Uterus (tissue), 4 donors: ENCODE measurements at places on chromosomes 1 and 21.

DNA sequence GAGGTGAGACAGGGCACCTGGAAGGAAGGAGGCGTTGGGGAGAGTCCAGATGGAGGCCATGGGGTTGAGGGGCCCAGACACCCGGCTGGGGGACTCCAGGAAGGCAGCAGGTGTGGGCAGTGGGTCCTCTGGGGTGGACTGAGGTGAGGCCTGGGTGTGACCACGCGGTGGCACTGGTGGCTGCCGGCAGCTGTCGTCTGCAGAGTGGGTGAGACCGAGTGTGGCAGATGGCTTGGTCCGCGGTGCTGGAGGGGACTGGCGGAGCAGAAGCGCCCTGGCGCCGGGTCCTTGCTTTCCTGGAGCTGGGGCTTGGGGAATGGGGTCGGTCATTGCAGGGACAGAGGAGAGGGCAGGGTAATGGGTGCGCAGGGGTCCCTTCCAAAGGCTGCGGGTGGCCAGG lies 12.5 kb downstream of the AGRN start:
- no peaks in the 10 kb centered on the region for H3K4me1 ChIP-seq
- no peak overlapping the region for H3K4me3 ChIP-seq
- no peaks in the 10 kb centered on the region for H3K36me3 ChIP-seq
- H3K27me3 ChIP-seq: peaks cover 8% of the 10 kb centered on the region
- no peak for DNase-seq

GRCh38 chr1:230923176-230923575 lies 54.9 kb upstream of the C1orf198 start:
- H3K4me1 ChIP-seq: no peaks in the 10 kb centered on the region
- no peaks in the 10 kb centered on the region for H3K36me3 ChIP-seq
- no peak overlapping the region for H3K4me3 ChIP-seq
- no peak overlapping the region for H3K27ac ChIP-seq
- no peak for DNase-seq

DNA sequence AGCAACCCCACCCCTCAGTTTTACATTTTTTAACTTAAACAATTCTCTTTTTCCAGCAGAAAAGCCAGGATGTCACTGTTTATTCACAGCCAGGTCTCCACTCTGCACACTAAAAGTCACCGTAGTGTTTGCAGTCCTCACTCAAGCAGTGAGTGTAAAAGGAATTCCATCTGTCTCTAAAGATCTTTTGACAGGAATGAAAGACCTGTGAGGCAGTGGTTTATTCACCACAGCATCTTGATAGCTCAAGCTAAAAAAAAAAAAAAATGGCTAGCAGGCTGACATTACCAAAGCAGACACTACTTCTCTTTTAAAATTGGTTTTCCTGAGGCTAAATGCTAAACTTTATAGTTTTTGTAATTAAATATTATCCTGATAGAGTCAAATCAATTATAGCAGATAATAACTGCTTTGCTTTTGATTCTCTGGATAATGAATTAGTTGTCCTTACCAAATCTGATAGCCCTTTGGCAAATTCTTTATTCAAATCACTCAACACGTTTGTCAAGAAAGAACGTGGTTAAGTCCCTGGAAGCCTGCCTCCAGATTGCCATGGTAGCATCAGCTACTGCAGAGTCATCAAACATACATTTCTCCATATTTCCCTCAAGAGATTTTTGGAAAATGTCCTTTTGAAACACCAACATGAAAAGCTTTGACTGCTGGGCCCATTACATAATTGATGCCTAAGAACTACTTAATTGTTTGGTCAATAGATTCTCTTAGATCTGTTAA lies 22.2 kb upstream of the SLC5A9 start:
- no peak overlapping the region for H3K4me3 ChIP-seq
- no peaks in the 10 kb centered on the region for H3K27me3 ChIP-seq
- H3K27ac ChIP-seq: no peak overlapping the region
- no peak for DNase-seq
- no peaks in the 10 kb centered on the region for H3K4me1 ChIP-seq

DNA sequence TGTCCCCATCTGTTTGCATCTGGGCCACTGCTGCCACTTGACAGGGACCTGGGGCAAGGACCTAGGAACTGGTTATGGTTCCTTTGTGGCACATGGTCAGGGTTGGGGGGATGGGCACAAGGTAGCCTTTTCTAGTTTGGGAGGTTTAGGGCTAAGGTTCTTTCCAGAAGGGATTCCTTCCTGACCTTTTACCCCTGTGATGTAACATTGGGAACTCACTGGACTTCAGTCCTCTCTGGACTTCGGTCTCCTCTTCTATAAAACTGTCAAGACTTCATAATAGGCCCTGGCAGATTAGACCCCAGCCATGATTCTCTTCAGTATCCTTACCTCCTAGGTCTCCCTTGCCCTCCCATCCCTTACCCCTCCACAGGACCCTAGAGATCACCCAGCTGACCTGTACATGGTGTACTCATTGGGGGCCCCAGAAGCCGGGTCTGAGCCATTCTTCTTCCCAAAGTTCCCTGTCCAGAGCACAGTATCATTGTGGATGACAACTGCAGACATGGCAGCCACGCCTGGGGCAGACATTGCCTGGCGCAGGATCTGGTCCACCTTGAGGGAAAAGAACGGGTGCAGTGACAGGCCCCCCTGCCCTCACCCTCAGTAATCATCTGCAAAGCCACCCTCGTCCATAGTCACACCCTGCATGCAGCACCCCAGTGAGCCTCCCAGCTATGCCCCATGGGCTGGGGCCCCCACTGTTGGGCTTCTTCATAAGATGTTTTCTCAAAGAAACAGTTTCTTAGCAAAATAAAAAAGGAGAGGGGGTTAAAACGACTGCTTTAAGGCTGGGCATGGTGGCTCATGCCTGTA lies 12.9 kb downstream of the LACTBL1 start:
- no peaks in the 10 kb centered on the region for H3K27me3 ChIP-seq
- no peak for DNase-seq
- H3K4me3 ChIP-seq: no peak overlapping the region
- no peak overlapping the region for H3K27ac ChIP-seq
- no peaks in the 10 kb centered on the region for H3K36me3 ChIP-seq

- no peaks in the 10 kb centered on the region for H3K36me3 ChIP-seq
- H3K4me3 ChIP-seq: no peak overlapping the region
- no peaks in the 10 kb centered on the region for H3K4me1 ChIP-seq
Measured at GRCh38 chr21:42062236-42063022, 8.7 kb upstream of the UMODL1 start.

GRCh38 chr1:27868556-27868931 lies 3.8 kb upstream of the THEMIS2 start:
- no peaks in the 10 kb centered on the region for H3K27me3 ChIP-seq
- no peak overlapping the region for H3K27ac ChIP-seq
- H3K4me1 ChIP-seq: no peaks in the 10 kb centered on the region
- no peaks in the 10 kb centered on the region for H3K36me3 ChIP-seq
- no peak for DNase-seq

- H3K4me3 ChIP-seq: no peak overlapping the region
- no peak overlapping the region for H3K27ac ChIP-seq
- no peaks in the 10 kb centered on the region for H3K36me3 ChIP-seq
Measured at GRCh38 chr1:35215346-35215745, 22.4 kb upstream of the SFPQ start.

GRCh38 chr21:35509001-35509704 lies 460.1 kb upstream of the RUNX1 start:
- H3K4me3 ChIP-seq: no peak overlapping the region
- no peak overlapping the region for H3K27ac ChIP-seq
- no peaks in the 10 kb centered on the region for H3K4me1 ChIP-seq
- H3K27me3 ChIP-seq: no peaks in the 10 kb centered on the region
- DNase-seq: no peak

GRCh38 chr1:111369645-111370044 lies 57.9 kb downstream of the OVGP1 start:
- H3K4me1 ChIP-seq: no peaks in the 10 kb centered on the region
- H3K4me3 ChIP-seq: no peak overlapping the region
- no peak for DNase-seq

GRCh38 chr1:39205781-39206464 lies 1.4 kb downstream of the MACF1 start:
- no peaks in the 10 kb centered on the region for H3K36me3 ChIP-seq
- H3K4me1 ChIP-seq: no peaks in the 10 kb centered on the region
- H3K27ac ChIP-seq: peak overlapping the region; percentile 94
- peak overlapping the region; percentile 46 for H3K4me3 ChIP-seq
- DNase-seq: no peak

DNA sequence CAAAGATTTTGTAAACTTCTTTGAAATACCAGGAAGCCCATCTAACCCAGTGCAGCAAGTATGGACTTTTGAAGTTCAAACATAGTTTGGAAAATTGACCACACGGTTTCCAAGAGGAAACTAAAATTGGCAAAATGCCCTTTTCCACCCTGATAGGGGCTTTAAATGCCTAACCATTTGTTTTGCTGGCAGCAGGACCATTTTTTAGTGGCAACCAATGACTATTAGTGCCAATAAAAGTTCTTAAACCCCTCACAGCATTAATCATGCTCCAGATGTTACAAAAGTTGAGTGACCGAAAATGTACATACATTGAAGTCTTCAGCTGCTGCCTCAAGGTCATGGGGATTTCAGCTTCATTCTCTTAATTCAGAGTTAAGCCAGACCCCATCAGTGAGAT lies 46.4 kb upstream of the ENAH start:
- no peaks in the 10 kb centered on the region for H3K36me3 ChIP-seq
- no peak overlapping the region for H3K27ac ChIP-seq
- no peaks in the 10 kb centered on the region for H3K4me1 ChIP-seq
- DNase-seq: no peak
- H3K27me3 ChIP-seq: no peaks in the 10 kb centered on the region

DNA sequence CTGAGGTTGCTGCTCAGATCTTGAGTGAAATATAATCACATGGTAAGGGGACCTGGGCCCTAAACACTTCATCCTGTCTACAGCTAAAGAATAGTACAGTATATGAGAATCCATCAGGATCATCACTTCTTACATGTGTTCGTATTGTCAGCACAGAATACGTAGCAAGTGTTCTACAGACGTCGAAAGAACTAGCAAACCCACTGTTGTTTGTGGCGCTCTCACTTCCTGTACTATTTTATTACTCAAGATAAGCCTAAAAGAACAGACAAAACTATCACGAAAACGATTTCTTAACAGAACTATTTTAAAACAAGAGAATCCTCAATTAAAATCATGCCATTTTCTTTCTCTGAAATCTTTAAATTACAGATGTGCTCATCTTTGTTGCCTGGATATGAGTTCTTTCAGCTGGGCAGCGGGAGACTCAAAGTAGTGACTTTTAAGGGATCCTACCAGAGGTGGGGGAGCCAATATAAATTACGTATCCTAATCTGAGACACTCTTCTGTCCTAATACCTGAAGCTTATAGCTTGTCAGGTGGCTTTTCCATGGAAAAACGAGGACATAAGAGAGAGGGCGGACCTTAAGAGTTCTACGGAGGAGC lies 724 bp downstream of the ST7L start:
- H3K4me1 ChIP-seq: no peaks in the 10 kb centered on the region
- no peak for DNase-seq

DNA sequence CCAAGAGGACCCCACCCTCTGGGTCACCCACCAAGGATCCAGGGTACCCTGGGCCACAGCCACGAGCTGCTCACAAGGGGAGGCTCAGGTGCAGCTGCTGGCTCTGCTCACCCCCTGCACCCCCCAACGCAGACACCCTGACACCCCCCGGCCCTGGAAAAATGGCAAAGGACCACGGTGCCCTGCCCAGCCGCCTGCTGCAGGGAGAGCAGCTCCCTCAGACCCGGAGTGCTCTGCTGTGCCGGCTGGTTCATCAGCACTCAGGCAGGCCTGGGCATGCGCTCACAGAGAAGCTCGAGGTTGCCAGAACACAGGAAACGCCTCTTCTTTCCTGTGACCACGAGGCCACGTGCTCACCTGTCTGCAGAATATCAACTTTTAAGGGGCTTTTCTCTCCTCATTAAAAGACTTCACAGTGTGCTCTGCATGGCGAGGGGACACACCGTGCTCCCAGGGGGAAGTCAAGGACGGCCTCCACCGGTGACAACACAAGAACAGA lies 4.3 kb upstream of the C1QTNF12 start:
- no peak for DNase-seq
- no peaks in the 10 kb centered on the region for H3K27me3 ChIP-seq
- H3K27ac ChIP-seq: no peak overlapping the region
- no peaks in the 10 kb centered on the region for H3K36me3 ChIP-seq
- H3K4me3 ChIP-seq: no peak overlapping the region
- no peaks in the 10 kb centered on the region for H3K4me1 ChIP-seq

DNA sequence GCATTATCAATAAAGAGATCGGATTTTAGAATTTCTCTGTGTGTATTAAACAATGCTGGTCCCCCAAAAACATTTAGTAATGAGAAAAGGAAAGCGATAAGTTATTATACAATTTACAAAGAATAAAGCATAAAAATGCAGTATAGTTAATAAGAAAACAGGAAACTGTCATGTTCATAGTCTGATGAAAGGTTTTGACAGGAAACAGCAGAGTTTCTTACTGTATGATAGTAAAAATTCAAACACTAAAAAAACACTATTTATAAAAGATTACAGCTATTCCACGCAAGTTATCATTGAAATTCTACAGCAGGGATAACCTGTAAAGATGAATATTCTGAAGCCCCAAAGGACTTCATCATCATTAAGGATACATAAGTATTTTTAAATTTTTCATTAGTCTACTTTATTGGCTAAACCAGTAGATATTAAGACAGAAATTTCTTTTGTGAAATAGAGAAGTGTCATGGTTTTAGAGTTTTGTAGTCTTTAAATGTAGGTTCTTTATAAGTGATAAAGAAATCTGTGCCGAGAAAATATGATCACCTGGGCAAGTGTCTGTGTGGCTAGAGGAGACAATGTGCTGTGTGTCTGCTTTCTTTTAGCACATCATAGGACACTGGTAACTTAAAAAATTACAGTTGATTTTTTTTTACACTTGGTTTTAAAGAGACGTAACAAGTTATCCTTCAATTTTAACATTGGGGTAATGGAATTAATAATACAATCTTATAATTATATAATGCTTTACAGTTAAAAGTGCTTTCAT lies 49.7 kb upstream of the GFI1 start:
- no peaks in the 10 kb centered on the region for H3K36me3 ChIP-seq
- no peak for DNase-seq
- H3K4me3 ChIP-seq: no peak overlapping the region
- H3K27me3 ChIP-seq: no peaks in the 10 kb centered on the region

DNA sequence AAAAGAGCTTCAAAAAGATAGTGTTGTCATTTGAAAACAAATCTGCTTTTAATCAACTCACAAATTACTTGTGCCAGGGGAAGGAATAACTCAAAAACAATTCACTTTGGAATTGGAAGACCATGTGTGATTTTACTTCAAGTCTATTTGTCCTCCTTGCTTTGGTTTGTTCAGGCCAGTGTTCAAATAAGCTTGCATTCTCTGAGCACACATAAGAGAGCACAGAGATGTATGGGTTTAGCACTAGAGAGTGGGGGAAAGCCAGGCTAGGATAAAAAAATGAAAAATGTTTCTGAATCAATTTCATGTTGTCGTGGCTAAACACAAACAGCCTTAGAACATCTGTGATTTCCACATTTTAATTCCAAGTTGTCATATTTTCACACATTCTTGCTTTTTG lies 325.7 kb upstream of the LYPLAL1 start:
- H3K27me3 ChIP-seq: no peaks in the 10 kb centered on the region
- no peak overlapping the region for H3K27ac ChIP-seq
- no peaks in the 10 kb centered on the region for H3K4me1 ChIP-seq
